ENCODE measurements at places on chromosomes 3 and 15.

DNA sequence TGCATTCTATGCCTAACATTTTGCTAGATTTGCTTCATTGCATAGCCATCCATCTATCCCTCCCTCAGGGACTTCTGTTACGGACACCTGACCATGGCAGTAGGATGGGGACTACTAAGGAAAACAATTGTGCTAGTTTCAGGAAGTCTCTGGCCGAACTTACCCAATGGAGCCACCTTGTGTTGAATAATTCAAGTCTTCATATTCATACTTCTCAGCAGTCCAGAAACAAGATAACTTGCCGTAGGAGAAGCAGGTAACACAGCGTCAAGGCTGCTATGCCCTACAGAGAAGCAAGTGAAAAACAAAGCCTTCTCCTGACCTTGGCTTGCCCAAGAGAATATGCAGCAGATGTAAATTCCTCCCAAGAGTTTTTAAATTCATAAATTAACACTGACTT, 685.3 kb downstream of the GRM7 start:
- DNase-seq: no peak

GRCh38 chr3:37779289-37780152, 82.2 kb upstream of the CTDSPL start:
- peak; percentile 87 for DNase-seq

GRCh38 chr3:179301645-179302044, 21.2 kb upstream of the ZNF639 start:
- no peak for DNase-seq

DNA sequence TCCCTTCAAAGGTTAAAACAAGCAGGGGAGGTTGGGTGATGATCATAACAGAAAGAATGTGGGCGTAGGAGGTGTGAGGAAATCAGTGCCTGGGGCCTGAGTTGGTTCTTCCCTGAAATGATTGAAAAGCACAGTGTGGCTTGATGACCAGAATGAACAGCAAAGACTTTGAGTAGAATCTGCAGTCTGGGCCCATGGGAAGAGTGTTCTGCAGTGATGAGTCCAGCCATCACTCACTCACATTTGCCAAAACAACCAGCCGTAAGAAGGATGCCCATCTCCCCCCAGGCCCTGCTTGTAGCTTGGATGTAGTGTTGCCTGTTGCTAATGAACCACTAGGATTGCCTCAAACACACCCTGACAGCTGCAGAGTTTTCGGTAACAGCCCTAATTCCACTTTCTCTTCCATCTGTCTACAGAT, 67.9 kb downstream of the VGLL3 start:
- peak; percentile 93 for DNase-seq

- no peak for DNase-seq
These were observed 459.4 kb upstream of the TGFBR2 start for GRCh38 chr3:30146978-30147377.

GRCh38 chr3:188170461-188171459, 16.8 kb downstream of the LPP start:
- DNase-seq: no peak

DNA sequence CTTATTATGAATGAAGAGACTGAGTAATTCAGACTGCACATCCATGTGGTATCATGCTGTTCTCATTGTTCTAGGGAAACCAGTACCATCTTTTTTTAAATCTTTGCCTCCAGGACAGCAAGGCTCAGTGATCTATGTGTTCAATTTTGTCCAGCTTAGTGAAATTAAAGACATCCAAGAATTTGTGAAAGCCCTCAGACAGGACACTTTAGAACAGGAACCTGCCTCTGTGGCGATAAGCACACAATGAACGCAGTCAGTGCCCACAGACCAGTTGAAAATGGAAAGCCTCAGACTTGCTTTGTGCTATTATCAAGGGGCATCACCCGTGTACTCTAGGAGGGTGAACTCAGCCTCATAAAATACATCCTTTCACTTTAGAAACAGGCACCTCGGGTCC, 20.1 kb downstream of the EID1 start:
- DNase-seq: no peak

DNA sequence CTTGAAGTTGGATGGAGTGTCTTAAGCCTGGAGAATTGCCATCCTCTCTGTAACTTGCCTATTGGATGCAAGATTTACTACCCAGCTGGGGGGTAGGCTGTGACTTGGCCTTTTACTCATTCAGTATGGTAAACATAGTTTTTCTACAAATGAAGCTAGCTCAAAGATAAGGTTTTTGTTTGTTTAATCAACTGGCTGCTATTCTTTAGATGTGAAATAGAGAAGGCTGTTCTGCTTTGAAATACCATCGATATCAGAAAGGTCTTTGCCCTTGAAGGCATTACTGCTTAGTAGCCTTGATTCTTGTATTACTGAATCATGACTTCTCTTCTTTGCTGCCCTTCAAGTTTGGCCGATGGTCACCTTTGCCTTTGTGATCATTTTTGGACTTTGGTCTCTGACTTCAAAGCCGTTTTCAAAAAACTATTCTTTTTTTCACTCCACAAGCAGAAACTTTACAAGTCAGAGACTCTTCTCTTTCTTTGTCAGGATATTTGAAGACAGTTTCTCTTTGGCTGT, 83.1 kb downstream of the GAP43 start:
- peak; percentile 17 for DNase-seq

DNA sequence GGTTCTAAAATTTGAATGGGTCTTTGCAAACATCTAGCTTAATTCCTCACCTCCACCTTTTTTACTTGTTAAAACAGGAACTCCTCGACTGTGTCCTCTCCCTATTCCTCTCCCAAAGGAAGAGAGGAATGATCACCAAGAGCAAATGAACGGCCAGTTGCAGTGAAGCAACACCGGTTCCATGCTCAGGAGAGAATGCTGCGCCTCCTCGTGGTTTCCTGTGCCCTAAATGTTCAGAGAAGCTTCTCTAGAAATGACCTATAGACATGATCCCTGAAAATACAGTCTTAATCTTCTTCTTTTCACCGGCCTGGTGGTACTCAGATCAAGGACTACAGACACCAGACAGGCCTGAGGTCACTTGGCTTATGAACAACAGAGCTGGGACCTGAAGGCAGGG, 65.1 kb upstream of the GUCA1C start:
- no peak for DNase-seq

- peak; percentile 85 for DNase-seq
These were observed 26.2 kb downstream of the IFT80 start for GRCh38 chr3:160372780-160373179.

- DNase-seq: no peak
These were observed 19.4 kb upstream of the SERPINI2 start for GRCh38 chr3:167493244-167493643.

DNA sequence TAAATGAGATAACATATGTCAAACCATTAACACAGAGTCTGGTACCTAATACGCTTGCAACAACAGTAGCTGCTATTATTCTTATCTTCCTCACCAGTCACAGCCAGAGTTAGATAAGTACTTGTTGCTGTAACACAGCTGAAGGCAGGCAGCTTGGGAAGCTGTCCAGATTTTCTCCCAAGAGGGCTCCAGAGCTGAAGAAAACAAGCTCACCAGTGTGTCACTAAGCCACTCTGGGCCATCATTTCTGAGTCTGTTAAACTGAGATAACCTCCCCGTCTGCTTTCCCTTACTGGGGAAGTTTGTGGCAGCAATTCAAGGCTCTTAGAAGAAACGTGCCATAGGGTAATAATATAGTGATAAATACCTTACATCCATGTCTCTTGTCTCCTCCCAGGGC, 226.3 kb downstream of the TAFA4 start:
- no peak for DNase-seq

GRCh38 chr3:129911261-129911861, 17.9 kb upstream of the TMCC1 start:
- DNase-seq: no peak

GRCh38 chr3:120280026-120280425, 5.0 kb downstream of the GPR156 start:
- no peak for DNase-seq

DNA sequence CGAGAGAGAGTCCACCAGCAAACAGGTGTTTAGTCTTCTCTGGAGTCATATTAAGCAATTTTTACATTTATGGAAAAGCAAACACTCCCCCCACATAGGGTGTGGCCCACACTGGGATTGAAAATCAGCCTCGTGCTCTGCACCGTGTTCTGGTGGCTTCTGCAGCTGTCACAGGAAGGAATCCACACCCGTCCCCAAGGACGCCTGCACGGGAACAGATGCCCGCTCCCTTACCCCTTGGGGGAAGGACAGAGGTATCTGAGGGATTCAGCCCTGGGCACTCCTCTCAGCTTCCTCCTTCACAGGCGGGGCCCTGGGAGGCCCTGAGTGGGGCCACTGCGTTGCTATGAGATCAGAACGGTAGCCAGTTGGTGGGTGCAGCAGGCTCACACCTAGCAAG, 27.8 kb downstream of the LIPC start:
- DNase-seq: no peak

DNA sequence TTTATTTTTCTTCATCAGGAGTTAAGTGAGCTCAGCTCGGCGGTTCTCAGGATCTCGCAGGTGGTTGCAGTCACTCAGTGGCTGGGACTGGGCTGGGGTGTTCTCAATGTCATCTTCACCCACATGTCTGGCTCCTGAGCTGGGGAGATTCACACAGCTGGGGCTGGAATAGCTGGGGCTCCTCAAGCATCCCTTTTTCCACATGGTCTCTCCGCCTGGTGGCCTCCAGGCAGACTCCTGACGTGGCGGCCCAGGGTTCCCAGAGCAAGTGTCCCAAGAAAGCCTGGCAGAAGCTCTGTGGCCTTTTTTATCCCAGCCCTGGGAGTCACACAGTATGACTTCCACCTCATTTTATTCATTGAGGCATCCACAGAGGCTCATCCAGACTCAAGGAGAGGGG, 84.1 kb upstream of the ANKRD34C start:
- no peak for DNase-seq

DNA sequence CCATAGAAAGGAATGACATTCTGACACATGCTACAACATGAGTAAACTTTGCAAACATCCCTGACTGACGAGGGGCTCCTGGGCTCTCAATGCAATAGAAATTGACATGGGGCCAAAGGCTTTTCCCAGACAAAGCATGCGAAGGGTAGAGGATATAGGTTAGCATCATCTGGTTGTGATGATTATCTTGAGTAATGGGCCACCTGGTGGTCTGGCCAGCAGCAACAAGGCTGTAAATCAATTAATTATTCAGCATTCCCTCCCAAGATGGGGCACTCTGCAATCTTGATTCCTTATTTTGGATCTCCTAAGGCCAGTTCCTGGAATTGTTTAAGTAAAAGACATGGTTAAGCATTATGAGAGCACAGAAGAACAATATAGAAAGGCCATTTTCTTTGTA, 99.2 kb downstream of the AGBL1 start:
- no peak for DNase-seq

DNA sequence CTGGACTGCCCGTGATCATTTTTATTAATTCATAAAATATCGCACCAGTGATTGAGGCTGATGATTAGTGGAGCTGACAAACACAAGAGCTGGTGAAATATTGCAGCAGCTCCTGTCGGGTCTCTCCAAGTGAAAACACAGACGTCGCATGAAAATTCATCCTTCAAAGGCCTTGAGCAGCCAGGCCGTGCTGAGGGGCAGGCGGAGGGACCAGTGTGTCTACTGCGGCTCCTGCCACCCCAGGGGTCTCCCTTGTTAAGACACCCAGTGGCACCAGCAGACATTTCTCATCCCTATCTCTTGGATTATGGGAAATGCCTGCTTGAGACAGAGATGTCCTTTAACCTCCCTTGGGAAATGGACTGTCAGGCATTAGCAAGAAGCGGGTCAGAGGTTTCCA, 289.4 kb upstream of the TLE3 start:
- DNase-seq: no peak

DNA sequence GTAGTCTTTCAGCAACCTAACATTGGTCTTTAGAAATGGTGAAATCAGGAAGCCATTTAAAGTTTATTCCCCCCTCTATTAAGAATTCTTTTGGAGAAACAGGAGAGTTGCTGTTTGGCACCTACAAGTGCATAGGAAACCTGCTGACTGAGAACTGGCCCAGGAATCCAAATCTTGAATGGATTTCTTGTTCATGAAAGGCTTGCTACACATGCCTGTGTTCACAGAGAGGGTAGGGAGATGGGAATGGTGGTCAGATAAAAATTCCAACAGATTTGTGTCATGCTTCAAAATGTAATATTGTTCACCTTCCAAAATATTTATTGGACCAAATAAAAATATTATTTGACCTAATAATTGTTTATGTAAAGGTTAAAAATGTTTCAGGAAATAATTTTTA, 24.2 kb upstream of the ZPLD1 start:
- peak; percentile 7 for DNase-seq

DNA sequence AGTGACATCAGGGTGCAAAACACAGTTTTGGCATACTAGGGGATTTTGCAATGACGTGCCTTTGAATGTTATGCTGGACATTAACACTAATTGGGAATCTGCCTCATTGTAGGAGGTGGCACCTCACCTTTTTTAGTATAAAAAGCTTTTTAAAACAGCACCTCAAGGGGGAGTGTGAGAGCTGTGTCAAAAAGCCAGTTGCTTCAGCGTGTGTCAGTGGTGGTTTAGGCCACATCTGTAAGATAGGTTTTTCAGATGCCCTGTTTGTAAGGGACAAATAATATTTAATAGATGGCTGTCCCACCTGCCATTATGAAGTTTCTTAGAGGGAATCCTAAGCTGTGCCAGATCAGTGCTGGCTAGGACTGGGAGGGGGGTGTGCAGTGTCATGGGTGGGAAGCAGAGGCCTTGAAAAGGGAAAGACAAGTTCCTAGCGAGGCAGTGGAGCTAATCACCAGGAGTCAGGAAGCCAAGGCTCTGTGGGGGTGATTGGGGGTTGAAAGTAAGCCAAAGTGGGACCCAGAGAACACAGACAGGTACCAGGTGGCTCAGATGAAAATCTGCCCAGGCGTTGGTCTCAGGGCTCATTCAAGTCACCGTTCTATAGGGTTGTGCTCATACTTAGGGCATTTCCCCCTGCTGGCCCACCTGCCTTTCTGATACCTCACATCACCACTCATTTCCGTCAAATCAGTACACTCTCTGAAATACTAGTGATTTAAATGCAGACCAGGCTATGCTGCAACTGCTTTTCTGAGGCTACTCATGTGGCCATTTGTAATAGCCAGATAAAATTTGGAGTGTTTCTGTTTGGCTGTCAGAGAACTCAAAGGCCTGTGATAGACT, 120.5 kb downstream of the BBX start:
- DNase-seq: peak; percentile 36

- DNase-seq: peak; percentile 52
These were observed 42.1 kb downstream of the DNAJB8 start for GRCh38 chr3:128424508-128425069.
